Liver (tissue), 10 donors: ENCODE measurements at places on chromosomes 13 and 19. TPM values are rescaled to one million over a fixed set of nuclear protein-coding genes. Genes with fewer than 3 reads are reported as not detected.
A peak's percentile ranks its signal among the peaks of the same experiment; 100 is the strongest.

The ALOX5AP gene
- total RNA-seq: 3.5 TPM

GRCh38 chr13:97544031-97544765 is 110.2 kb downstream of the RAP2A start:
- H3K4me3 ChIP-seq: no peak overlapping the region
- no peaks in the 10 kb centered on the region for H3K36me3 ChIP-seq
- no peak for DNase-seq
- no peaks in the 10 kb centered on the region for H3K27me3 ChIP-seq

DNA sequence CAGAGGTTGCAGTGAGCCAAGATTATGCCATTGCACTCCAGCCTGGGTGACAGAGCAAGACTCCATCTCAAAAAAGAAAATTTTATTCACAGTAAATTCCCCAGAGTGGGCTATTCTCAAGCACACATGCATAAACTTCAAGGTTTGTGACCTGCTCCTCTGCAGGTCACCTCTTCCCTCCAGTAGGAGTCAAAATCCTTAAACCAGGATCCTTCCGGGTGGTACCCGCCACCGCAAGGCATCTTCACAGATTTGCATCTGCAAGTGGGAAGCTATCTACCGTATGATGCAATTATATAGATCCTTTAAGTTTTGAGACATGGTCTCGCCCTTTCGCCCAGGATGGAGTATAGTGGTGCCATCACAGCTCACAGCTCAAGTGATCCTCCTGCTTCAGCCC is 3.0 kb upstream of the ECH1 start:
- peaks cover 48% of the 10 kb centered on the region for H3K4me1 ChIP-seq
- H3K27me3 ChIP-seq: no peaks in the 10 kb centered on the region
- no peak overlapping the region for H3K4me3 ChIP-seq
- H3K27ac ChIP-seq: peak overlapping the region; percentile 7

DNA sequence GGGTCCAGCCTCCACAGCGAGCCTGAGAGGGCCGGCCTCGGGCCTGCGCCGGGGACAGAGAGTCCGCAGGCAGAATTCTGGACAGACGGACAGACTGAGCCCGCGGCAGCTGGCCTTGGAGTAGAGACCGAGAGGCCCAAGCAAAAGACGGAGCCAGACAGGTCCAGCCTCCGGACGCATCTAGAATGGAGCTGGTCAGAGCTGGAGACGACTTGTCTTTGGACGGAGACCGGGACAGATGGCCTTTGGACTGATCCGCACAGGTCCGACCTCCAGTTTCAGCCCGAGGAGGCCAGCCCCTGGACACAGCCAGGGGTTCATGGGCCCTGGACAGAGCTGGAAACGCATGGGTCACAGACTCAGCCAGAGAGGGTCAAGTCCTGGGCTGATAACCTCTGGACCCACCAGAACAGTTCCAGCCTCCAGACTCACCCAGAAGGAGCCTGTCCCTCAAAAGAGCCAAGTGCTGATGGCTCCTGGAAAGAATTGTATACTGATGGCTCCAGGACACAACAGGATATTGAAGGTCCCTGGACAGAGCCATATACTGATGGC is 490 bp downstream of the ITPKC start:
- DNase-seq: peak; percentile 59
- H3K4me3 ChIP-seq: peak overlapping the region; percentile 61
- no peaks in the 10 kb centered on the region for H3K27me3 ChIP-seq
- peaks cover 5% of the 10 kb centered on the region for H3K36me3 ChIP-seq
- peaks cover 9% of the 10 kb centered on the region for H3K4me1 ChIP-seq

GRCh38 chr19:41616792-41617621 is 9.9 kb downstream of the CEACAM4 start:
- no peaks in the 10 kb centered on the region for H3K4me1 ChIP-seq
- no peak overlapping the region for H3K27ac ChIP-seq
- H3K4me3 ChIP-seq: no peak overlapping the region
- H3K36me3 ChIP-seq: no peaks in the 10 kb centered on the region
- no peak for DNase-seq

DNA sequence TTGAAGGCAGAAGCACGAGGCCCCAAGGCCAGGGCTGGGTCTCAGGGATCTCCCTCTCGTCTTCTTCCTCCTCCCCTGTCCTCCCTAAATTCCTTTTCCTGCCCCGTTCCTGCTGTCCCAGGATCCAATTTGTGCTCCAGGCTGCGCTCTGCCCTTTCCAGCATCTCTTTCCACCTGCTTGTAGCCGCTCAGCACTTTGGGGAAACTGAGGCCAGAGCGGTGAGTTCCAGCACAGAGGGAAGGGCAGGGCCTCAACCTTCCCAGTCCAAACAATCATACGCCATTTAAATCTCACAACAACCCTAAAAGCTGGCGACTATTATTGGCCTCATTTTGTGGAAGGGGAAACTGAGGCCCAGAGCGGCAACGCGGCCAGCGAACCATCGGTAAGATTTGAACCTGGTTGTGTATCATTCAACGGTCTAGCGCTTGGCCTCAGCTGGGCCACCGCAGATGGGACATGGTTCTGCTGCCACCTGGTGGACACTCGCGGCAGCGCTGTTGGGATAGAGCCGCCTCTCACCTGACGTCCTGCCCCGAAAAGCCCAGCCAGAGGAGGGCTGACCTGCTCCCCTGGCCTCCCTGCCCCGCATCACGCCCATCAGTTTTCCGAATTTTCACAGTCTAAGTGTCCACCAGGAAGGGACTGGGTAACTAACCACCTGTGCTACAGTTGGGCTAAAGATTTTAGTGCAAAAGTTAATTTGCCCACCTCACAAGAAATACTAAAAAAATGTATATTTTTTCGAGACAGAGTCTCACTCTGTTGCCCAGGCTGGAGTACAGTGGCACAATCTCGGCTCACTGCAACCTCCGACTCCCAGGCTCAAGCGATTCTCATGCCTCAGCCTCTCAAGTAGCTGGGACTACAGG is 4.2 kb upstream of the RPL18A start:
- H3K27ac ChIP-seq: no peak overlapping the region
- no peaks in the 10 kb centered on the region for H3K4me1 ChIP-seq
- peak; percentile 94 for DNase-seq
- no peaks in the 10 kb centered on the region for H3K36me3 ChIP-seq
- H3K4me3 ChIP-seq: no peak overlapping the region

DNA sequence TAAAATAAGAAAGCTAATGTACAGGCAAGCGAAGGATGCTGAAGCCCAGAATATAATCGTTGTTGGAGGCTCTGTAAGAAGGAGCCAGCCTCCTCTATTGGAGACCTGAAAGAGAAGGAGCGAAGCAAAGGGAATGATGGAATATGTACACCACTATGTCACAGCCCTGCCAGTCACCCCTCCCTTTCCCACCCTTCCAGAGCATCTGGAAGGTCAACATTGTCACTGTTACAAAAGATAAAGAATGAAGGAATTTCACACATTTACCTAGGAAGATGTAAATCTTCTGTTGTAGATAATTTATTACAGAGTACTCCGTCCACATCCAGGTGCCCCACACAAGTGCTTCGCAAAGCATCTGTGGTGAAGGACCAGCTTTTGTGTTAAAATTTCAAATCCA is 39.7 kb upstream of the SACS start:
- no peaks in the 10 kb centered on the region for H3K27me3 ChIP-seq
- no peaks in the 10 kb centered on the region for H3K36me3 ChIP-seq
- DNase-seq: no peak
- no peak overlapping the region for H3K27ac ChIP-seq
- H3K4me3 ChIP-seq: no peak overlapping the region

The ZNF625 gene
- 2.5 TPM for total RNA-seq
